ENCODE measurements at places on chromosomes 2 and 18. TPM values are rescaled to one million over a fixed set of nuclear protein-coding genes. Genes with fewer than 3 reads are reported as not detected.

Gene EIF2AK2
- polyA plus RNA-seq = 14.6 TPM

Gene SNTG2
- 0.55 TPM for polyA plus RNA-seq

Gene SCG2
- not detected for polyA plus RNA-seq

Gene MREG
- polyA plus RNA-seq = 0.11 TPM

Gene TCF23
- not detected for polyA plus RNA-seq

Gene LYPD6B
- not detected for polyA plus RNA-seq

Gene RMND5A
- polyA plus RNA-seq = 11.0 TPM

Gene CCDC150
- polyA plus RNA-seq = not detected

Gene CCDC74B
- polyA plus RNA-seq = not detected

Gene PTPN2
- 80.0 TPM for polyA plus RNA-seq

Gene TUBB8B
- polyA plus RNA-seq = not detected

Gene ARHGEF4
- 1.7 TPM for polyA plus RNA-seq

Gene MC5R
- polyA plus RNA-seq = not detected

Gene CYRIA
- polyA plus RNA-seq = 0.18 TPM

Gene NGEF
- polyA plus RNA-seq = not detected

Gene TNFRSF11A
- 6.5 TPM for polyA plus RNA-seq

Gene SCN3A
- not detected for polyA plus RNA-seq

Gene PIK3C3
- polyA plus RNA-seq = 42.1 TPM

Gene CCDC148
- polyA plus RNA-seq = not detected

Gene UBXN4
- 128 TPM for polyA plus RNA-seq

Gene CPLX4
- not detected for polyA plus RNA-seq

Gene MSTN
- polyA plus RNA-seq = not detected

Gene SLC16A14
- polyA plus RNA-seq = not detected

Gene C2orf81
- 1.6 TPM for polyA plus RNA-seq

Gene TRABD2A
- 81.2 TPM for polyA plus RNA-seq

Gene ATRAID
- 443 TPM for polyA plus RNA-seq

Gene KCTD1
- 0.34 TPM for polyA plus RNA-seq

Gene EIF2AK3
- polyA plus RNA-seq = 10.1 TPM

Gene MRPS5
- polyA plus RNA-seq = 51.1 TPM

Gene CAPN14
- polyA plus RNA-seq = 0.36 TPM

Gene IL1B
- not detected for polyA plus RNA-seq

Gene OR6B2
- polyA plus RNA-seq = not detected

Gene RAX
- polyA plus RNA-seq = not detected

Gene MAL
- 271 TPM for polyA plus RNA-seq

Gene TMEM247
- not detected for polyA plus RNA-seq

Gene METAP1D
- 3.5 TPM for polyA plus RNA-seq

Gene ABCB11
- not detected for polyA plus RNA-seq

Gene AFF3
- 0.63 TPM for polyA plus RNA-seq

Gene DUSP2
- polyA plus RNA-seq = 303 TPM

Gene IL36A
- polyA plus RNA-seq = not detected

Gene UCN
- 0.84 TPM for polyA plus RNA-seq

Gene POTEC
- polyA plus RNA-seq = not detected

Gene TMEM200C
- polyA plus RNA-seq = not detected

Gene IFIH1
- 13.1 TPM for polyA plus RNA-seq

Gene GKN2
- not detected for polyA plus RNA-seq

Gene GPR75
- polyA plus RNA-seq = not detected

Gene PRKAG3
- polyA plus RNA-seq = not detected

Gene CDH2
- not detected for polyA plus RNA-seq

Gene POTEJ
- not detected for polyA plus RNA-seq

Gene LRRC30
- not detected for polyA plus RNA-seq

Gene NYAP2
- not detected for polyA plus RNA-seq

Gene AQP12B
- not detected for polyA plus RNA-seq

Gene IDH1
- 6.1 TPM for polyA plus RNA-seq

Gene KCNG2
- not detected for polyA plus RNA-seq
